A549 (cell line): ENCODE measurements at places on chromosomes 6 and 20. TPM values are rescaled to one million over a fixed set of nuclear protein-coding genes. Genes with fewer than 3 reads are reported as not detected.

CEP250 gene
- 19.6 to 20.7 TPM (median 20.5 TPM) in 3 replicates for polyA plus RNA-seq

DNA sequence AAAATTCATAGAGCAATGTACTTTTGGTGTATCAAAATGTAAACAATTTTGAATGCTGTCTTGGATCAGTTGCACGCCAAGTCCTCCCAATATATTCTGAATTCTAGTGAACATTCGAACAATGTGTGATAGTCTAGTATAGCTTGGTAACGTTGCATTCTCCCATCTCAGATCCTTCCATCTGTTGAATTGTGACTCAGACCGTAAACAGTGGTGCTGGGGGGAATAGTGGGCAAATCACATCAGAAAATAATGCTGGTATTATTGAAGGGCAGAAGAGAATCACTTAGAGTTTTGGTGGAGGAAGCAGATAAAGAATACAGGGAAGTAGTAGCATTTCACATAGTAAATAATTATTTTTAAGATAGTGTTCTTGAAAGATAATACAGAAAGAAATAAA lies 45.7 kb upstream of the PBOV1 start:
- no peak for DNase-seq

TFB1M gene
- 9.2 to 9.8 TPM (median 9.8 TPM) in 3 replicates for polyA plus RNA-seq

- DNase-seq: no peak
These were observed 34.9 kb downstream of the ESF1 start for GRCh38 chr20:13749811-13750210.

EFCAB8 gene
- polyA plus RNA-seq: not detected in 3 replicates

- DNase-seq: no peak
These were observed 222.0 kb downstream of the MAFB start for GRCh38 chr20:40467067-40467466.

- DNase-seq: no peak
These were observed 80.5 kb downstream of the SASH1 start for GRCh38 chr6:148423133-148423532.

DNA sequence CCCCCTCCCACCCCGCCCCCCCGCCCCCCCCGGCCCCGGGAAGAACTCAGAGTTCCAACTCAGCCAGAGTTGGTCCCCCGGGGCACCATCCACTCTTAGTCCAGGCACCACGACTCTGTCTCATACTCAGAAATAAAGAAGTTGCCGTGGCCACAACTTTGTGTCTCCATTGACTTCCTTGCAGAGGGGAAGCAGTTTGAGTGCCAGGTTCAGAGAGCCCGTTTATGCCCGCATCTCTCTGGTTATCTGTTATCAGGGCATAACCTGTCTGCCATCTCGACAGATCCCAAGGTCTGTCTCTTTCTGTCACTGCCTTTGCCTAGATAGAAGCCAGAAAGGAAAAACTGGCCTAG lies 605 bp downstream of the CDC5L start:
- DNase-seq: no peak

DNA sequence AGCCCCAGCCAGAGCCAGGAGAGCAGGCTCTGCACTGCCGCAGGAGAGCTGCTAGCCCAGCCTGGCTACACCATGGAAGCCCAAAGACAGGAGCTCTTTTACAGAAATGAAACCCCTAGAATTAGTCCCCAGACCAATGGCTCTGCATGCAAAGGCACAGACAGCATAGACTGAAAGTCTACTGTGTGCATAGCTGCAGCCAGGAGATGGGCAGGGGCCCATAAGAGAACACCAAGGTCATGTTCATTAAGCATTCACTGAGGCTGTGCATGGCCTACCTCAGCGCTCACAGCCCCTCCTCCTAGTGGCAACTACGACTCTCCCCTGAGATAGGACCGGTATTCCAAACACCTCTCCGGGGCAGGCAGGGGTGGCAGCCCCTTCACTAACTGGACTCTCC lies 34.9 kb downstream of the SNX5 start:
- DNase-seq: no peak

GRCh38 chr20:61789329-61789728 lies 276.4 kb downstream of the TAF4 start:
- no peak for DNase-seq

KCNG1 gene
- polyA plus RNA-seq: 11.3 to 13.7 TPM (median 12.3 TPM) in 3 replicates

DNA sequence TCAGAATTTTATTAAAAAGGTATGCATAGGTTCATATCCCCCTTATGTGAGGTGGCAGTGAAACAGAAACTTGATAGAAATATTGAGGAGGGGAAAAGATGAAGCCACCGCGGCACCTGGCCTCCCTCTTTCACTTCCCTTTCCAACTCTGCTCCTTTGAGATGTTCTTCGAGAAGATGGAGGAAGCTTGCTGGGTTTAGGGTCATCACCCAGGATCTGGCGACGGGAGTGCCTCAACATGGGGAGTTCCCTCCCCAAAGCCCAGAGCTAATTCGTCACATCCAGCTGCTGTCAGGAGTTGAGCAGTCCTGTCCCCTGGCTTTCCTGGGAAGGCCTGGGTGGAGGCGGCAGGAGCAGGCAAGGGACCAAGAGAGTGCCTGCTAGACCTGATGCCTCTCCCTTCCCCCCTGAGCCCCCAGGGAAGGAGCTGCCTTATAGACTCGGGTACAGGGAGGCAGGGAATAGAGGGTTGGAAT lies 29.1 kb downstream of the RREB1 start:
- no peak for DNase-seq

GRCh38 chr6:158033751-158034702 lies 52.4 kb downstream of the SYNJ2 start:
- DNase-seq: no peak

GRCh38 chr6:50410579-50410978 lies 302.7 kb upstream of the TFAP2D start:
- DNase-seq: no peak

GRCh38 chr6:14635934-14636591 lies 518.5 kb downstream of the CD83 start:
- DNase-seq: no peak

RAMACL gene
- 0.08 to 0.12 TPM (median 0.08 TPM) in 3 replicates for polyA plus RNA-seq

DNA sequence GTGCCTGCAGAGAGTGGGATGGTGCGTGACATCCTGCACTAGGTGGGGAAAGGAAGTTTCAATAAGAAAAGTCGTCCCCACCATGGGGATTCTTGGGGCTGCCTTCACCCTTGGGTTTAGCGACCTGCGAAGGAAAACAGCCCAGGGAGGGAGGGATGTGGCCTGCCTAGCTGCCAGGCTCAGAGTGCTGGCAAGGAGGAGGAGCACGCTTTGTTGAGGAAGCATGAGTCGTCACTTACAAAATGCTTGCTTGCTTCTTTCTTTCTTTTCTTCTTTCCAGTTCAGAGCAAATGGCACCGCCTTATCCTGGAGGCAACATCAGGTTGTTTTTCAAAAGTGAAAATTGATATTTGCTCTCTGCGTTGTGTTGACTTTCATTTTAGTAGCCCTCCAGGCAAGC lies 123.2 kb downstream of the TFAP2C start:
- DNase-seq: no peak

DNA sequence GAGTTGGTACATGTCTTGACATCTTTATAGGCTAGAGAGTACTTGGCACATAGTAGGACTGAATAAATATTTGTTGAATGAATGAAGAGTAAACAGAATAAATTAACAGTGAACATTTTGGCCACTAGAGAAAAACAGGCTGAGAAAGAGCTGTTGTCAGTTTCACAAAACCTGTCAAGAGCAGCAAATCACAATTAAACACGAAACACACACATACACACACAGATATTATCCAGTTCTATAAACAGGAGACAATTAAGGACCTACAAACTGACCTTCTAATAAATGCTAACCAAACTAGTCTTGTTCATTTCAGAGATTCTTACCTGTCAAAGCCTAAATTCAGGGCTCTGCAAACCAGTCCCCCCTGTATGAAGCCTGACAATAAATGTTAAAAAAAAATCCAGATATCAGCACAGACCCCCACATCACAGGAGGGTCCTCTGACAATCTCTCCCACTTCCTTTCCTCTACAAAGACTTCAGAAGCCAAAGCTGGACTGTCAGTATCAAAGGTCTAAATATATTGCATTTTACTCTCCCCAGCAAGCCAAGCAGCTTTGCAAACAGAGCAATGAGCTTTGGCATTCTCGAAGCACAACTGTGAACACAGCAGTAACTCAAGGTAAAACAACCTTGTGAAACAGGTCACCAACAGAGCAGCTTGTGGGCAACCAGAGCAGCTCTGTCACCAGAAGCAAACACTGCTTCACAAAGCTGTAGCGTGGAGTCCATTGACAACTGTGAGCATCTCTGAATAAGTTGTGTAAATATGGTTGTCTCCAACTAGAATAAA lies 229.9 kb downstream of the TBXT start:
- no peak for DNase-seq
